ENCODE measurements at places on chromosomes 2 and 18. TPM values are rescaled to one million over a fixed set of nuclear protein-coding genes. Genes with fewer than 3 reads are reported as not detected.

Gene PSMA8
- not detected for total RNA-seq

Gene GRB14
- total RNA-seq: 7.9 TPM

Gene FAP
- 21.3 TPM for total RNA-seq

Gene IGFBP5
- 2,105 TPM for total RNA-seq

Gene PHLPP1
- 11.6 TPM for total RNA-seq

Gene SCG2
- total RNA-seq: 0.56 TPM

Gene OXER1
- 5.8 TPM for total RNA-seq

Gene STAT4
- total RNA-seq: 6.6 TPM

Gene C1QL2
- total RNA-seq: not detected

Gene LOXL3
- 16.6 TPM for total RNA-seq

Gene STARD6
- total RNA-seq: not detected

Gene CAPN14
- not detected for total RNA-seq

Gene DNAJC5G
- total RNA-seq: not detected

Gene SOCS6
- 20.3 TPM for total RNA-seq

Gene IL1F10
- not detected for total RNA-seq

Gene ITGA4
- 21.9 TPM for total RNA-seq

Gene HAAO
- 25.3 TPM for total RNA-seq

Gene TNFRSF11A
- total RNA-seq: 14.2 TPM

Gene BOLA3
- total RNA-seq: 21.1 TPM

Gene ANKRD30BL
- total RNA-seq: not detected

Gene SLC38A11
- total RNA-seq: 0.85 TPM

Gene CYS1
- 13.5 TPM for total RNA-seq

Gene SEMA4F
- total RNA-seq: 9.5 TPM

Gene TMSB10
- total RNA-seq: 2,172 TPM

Gene CDH19
- 8.9 TPM for total RNA-seq

Gene TANC1
- total RNA-seq: 86.1 TPM

Gene ABCG5
- not detected for total RNA-seq

Gene LONRF2
- total RNA-seq: 17.4 TPM

Gene LIMS1
- 171 TPM for total RNA-seq

Gene CYRIA
- total RNA-seq: 12.5 TPM

Gene LINC00305
- total RNA-seq: not detected

Gene SNTG2
- 8.9 TPM for total RNA-seq

Gene MYL12B
- 328 TPM for total RNA-seq

Gene KCNE4
- total RNA-seq: 9.6 TPM
